NCI-H524 (cell line): ENCODE measurements at places on chromosomes 6 and 20.

DNA sequence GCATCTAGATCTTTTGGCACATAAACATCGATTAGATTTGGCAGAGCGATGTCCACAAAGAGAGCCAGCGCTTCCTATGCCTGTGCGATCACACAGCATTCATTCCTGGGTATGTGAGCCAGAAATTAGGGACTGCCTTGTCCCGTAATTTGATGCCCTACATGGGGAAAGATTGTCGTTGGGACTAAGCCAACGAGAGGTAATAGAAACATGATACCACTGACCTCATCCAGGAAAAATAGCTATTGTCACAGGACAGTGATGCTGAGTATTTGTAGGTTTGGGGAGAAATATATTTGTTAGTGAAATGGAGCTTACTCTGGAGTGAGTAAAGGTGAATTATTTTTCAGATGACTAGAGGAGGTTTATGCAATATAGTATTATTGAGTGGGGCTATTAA lies 154.0 kb downstream of the TSHZ2 start:
- no peak for DNase-seq

DNA sequence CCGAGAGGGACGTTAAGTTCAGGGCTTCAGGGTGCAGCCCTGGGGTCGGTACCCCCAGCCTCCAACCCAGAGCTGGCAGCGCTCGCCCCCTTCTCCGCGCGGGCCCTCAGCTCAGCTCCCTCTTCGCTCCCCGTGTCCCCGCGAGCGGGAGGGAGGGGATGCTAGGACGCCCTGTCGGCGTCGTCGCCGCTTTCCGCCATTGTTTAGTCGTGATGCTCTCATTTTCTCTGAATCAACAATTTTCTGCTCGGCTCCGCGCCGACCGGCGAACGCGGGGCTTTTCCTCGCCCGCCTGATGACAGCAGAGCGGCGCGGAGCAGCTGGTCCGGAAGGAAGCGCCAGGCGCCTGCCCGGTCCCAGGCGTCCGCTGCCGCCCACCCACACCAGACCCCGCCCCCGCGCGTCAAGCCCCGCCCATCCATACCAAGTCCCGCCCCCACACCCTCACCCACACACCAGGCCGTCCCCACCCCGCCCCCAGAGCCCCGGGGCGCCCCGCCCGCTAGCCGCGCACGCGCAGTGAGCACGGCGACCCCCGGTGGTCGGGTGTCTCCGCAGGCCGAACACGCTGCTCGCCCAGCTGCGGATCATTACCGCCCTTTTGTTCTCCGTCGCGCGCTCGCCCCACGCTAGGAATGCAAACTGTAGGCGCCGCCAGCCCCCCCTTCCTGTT lies 50.1 kb upstream of the SLC32A1 start:
- peak; percentile 71 for DNase-seq

- peak; percentile 39 for DNase-seq
These were observed 54.1 kb upstream of the TPD52L1 start for GRCh38 chr6:125099211-125100073.

- no peak for DNase-seq
These were observed 10.7 kb downstream of the SUN5 start for GRCh38 chr20:32993496-32994050.

DNA sequence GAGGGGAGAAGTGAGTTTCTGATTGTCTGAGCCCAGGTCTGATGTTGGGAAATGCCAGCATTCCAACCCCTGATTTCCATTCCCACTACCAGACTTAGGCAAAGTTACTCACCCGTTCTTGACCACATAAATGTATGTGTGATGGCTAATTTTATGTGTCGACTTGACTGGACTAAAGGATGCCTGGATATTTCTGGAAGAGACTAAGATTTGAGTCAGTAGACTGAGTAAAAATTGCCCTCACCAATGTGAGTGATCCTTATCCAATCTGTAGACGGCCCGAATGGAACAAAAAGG lies 95.8 kb upstream of the TAB2 start:
- DNase-seq = no peak

DNA sequence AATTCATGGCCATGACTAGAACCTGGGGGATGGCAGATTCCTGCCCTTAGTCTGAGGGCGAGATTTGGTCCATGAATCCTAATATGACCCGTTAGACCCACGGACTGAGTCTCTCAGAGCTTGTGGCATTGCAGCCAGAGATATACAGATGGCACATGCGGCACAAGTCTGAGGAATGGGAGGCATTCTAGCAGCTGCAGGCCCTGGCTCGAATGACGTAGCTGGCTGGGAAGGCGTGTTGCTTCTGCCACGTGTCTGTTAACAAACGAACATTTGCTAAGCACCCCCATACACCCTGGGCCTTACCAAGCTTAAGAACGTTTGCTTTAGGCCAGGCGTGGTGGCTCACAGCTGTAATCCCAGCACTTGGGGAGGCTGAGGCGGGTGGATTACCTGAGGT lies 68.0 kb downstream of the CD164 start:
- DNase-seq = no peak

DNA sequence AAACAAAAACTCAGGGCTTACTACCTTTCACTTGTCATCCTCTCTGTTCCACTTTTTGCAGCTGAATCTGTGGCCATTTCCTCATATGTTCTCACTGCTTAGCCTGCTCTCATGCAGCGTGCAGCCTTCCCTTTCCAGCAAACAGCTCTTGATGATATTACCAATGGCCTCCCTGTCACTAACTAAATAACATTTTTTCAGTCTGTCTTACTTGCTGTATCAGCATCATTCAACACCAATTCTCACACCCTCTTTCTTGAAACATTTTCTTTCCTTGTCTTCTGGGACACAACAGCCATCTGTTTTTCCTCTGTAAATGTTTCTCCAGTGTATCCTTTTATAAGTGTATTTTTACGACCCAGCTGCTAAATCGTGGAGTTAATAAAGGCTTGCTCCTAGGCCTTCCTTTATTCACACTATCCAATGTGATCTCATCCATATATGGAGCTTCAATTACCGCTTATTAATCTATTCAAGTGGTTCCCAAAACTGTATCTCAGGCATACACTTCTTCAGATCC lies 523.6 kb upstream of the RNF217 start:
- peak; percentile 69 for DNase-seq

DNA sequence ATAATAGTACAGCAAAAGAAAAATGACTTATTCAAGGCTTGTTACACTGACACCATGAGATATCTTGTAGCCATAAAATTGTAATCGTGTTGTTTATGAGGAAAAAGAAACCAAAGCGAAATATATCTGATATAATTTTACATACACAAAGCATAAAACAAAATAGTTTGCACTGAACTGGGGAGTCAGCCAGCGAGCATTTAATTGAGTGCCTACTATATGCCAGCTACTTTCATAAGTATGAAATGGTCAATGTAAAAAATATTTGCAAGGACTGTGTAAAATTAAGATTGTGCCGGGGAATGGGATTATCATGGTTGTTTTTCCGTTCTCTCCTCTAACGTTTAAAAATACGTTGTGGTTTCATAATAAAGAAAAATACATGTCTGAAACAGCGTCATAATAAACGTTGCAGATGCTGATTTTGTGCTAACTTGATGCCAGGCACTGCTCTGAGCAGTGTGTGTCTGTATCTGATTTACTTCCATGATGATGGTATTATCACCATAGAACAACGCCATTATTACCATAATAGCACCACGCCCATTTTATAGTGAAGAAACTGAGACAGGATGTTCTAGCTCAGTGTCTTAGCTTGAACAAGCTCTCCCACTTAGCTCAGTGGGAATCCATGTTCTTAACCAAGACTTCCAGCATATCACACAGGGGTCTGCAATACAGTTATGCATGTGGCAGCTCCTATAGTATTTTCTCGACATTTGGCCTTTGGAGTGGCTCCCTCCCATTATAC lies 144.6 kb downstream of the BCAS1 start:
- no peak for DNase-seq

GRCh38 chr20:58790454-58790853 lies 60.2 kb downstream of the GNAS-AS1 start:
- no peak for DNase-seq

DNA sequence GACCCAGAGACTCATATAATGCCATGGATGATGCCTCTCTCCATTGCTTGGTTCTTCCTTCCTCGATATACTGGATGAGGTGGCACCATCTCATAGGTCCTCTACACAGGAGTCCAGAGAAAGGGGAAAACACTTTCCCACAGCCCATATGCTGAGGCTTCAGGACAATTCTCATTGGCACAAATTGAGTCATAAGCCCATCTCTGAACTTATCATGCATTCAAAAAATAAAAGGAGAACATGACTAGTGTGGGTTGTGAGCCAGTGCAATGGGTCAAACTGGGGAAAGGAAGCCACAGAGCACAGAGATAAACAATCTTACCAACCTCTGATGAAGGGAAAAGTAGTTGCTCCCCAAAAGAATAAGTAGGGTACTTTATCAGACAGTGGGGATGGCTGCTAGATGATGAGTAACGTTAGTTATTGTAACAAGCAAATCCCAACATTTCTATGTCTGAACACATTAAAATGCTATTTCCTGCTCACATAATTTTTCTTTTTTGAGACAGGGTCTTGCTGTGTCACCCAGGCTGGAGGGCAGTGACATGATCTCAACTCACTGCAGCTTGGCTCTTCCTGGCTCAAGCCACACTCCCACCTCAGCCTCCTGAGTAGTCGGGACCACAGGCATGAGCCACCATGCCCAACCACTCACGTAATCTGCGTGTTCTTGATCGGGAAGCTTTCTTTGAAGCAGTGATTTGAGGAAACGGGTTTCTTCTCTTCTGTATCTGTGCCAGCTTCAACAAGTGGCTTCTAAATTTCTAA lies 27.0 kb downstream of the SOD2 start:
- no peak for DNase-seq

- DNase-seq = no peak
These were observed 36.8 kb upstream of the KLHL31 start for GRCh38 chr6:53702316-53702715.

- DNase-seq = no peak
These were observed 226.9 kb downstream of the DLL1 start for GRCh38 chr6:170063851-170064602.

DNA sequence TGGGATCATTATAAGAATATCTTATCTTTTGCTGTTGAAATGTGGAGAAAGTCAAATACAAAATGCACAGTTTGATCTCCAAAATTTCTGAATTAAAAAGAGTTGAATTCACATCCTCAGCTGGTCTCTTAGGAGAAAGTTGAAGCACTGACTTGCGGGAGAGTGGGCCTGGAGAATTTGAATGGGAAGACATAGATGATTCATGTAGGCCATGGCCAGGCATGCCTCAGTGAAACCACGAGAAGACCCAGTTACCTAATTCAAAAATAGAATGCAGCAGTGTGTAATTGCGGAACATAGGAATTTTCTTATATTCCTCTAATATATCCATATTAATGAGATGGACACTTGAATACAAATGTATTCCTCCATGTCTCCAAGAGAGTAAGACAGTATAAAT lies 53.0 kb upstream of the DTNBP1 start:
- no peak for DNase-seq

DNA sequence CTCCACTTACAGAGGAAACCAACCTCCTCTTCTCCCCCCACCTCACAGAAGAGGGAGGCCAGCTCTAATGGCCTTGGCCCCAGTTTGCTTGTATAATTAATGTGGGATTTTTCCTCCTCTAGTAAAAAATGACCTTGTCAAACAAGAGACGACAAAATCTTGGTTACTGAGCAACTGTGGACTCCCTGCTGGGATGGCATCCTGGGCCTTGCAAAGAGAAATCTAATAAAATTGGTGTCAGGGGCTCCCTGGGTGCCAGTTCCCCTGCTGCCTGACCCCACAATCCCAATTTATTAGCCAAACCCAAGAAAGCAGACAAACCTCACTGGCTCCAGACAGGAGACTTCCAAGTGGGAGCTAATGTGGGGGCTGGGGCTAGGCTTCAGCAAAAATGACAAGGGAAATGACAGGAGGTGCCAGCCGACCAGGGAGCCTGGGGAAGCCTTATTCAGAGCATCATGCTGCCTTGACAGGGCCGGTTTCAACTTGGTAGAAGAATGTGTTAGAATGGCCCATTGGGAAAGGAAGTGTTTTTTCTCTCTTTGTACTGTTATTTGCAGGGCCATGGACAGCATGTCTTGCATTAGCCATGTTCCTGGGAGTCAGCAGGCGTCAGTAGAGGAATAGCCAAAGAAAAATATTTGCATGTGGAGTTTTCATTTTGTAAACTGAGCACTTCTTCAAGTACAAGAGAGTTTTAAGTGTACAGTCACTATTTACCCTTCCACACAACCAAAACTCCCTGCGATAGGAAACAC lies 816.9 kb downstream of the DHX35 start:
- DNase-seq = no peak

DNA sequence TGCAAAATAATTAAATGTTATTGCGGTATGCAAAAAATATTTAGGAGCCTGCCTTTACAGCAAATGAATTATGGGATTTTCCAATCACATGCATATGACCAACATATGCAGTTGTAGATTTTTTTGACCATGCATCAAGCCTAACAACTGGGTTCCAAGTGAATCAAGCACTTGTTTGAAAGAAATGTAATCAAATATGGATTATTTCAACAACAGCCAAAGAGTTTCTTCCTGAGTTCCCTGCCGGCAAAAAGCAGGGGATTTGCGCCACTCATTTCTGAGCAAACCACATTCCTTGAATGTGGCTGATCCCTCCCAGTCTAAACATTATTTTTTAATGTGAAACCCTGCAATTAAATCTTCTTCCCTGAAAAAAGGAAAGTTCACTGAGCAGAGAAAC lies 100.1 kb upstream of the ADTRP start:
- DNase-seq = no peak

- no peak for DNase-seq
These were observed 3.4 kb upstream of the ZNF217 start for GRCh38 chr20:53597030-53597482.

DNA sequence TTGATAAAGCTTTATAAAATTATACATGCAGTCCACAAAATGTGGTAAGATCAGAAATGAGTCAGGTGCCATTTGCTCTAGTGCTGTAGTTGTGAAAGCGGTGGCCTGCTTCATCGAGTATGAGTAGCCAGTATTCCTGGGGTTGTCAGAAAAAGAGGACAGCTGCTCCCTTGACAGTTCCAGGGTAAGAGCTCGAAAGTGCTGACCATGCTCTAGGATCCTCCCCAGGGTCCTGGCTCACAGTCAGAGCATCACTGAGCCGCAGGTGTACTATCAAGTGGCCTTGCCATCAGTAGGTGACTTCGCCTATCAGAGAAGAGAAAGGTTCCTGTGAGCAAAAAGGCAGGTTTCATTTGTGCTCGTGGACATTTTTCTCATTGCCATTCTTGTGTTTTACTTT lies 3.6 kb downstream of the BTBD3 start:
- DNase-seq = no peak

DNA sequence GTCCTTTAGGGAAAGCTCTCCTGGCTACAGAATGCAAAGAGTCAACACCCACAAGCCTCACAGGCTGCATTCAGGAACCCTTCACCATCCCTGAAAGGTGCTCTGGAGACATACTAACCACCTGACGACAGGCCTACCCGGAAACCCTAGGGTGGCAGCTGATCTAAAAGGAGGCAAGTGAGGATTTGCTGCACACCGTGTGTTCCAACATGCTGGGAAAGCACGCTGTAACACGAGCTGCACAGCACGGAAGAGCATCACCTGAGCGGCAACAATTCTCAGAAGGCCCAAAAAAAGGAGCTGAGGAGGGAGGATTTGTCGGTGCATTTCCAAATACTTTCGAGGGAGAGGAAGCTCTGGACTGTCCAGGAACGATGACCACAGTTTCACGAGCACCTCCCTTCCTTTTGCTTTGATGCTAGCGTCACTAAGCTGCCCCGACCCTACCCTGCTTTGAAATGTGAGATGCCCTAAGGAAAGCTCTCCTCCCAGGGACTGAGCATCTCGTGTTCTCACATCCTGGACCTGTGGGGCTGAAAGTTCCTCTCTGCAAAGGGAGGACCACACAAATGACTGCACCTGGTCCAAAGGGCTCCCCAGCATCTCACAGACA lies 87.0 kb downstream of the PPP1R3G start:
- peak; percentile 44 for DNase-seq
